ENCODE measurements at places on chromosomes 3 and 15. TPM values are rescaled to one million over a fixed set of nuclear protein-coding genes. Genes with fewer than 3 reads are reported as not detected.

FANCI gene
- total RNA-seq: 32.1 TPM

KCNAB1 gene
- not detected for total RNA-seq

ST6GAL1 gene
- 14.6 TPM for total RNA-seq

CLDN18 gene
- not detected for total RNA-seq

GOLGA6A gene
- total RNA-seq: 0.05 TPM

PIGBOS1 gene
- 16.0 TPM for total RNA-seq

DPPA2 gene
- not detected for total RNA-seq

DNA sequence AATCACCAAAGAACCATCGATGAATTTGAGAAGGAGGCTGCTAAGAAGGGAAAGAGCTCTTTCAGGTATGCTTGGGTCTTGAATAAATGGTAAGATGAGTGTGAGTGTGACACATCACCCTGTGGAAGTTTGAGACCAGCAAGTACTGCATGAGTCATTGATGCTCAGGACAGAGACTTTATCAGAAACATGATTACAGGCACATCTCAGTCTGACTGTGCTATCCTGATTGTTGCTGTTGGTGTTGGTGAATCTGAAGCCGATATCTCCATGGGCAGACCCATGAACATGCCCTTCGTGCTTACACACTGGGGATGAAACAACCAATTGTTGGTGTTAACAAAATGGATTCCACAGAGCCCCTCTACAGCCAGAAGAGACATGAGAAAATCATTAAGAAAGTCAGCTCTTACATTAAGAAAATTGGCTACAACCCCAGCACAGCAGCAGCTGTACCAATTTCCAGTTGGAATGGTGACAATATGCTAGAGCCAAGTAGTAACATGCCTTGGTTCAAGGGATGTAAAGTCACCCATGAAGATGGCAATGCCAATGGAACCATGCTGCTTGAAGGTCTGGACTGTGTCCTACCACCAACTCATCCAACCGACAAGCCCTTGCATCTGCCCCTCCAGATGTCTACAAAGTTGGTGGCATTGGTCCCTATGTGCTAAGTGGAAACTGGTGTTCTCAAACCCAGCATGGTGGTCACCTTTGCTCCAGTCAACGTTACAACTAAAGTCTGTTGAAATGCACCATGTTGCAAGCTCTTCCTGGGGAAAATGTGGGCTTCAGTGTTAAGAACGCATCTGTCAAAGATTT, 20.5 kb downstream of the TM4SF4 start:
- peak; percentile 63 for DNase-seq

DNA sequence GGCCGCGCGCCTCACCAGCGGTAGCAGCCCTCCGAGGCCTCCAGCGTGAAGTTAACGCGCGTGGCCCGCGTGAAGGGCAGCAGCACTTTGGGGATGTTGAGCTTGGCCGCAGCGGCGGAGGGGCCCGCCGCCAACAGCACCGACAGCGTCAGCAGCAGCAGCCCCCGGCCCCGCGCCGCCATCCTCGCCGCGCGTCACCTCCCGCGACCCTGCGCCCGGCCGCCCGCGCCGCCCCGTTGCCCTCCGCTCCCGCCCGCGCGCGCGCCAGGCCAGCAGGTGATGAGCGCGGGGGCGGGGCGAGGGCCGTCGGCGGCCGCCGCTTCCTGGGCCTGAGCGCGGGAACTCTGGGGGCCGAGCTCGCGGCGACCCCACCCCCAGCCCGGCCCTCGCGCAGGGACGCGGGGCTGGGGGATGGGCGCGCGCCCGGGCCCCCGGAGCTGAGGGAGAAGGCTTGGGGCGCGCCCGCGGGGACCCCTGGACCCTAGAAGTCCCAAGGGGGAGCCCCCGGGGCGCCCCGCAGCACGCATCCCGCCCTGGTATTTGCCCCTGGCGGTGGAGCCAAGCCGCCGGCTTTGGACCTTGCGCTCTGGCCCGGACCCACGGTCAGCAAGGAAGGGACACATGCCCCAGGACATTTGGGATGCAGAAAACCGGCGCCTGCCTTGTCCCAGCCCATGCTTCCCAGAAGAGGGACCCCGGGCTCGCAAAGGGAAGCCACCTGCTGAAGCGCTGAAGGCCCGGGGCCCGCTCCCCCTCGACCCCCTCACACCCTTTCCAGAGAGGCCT, at the start of gene NUP210:
TSS of gene NUP210 (minus strand) at position 278 of the 786 bp plus-strand sequence. CDS start at position 182, 96 bp downstream.
- no peak for DNase-seq

DNA sequence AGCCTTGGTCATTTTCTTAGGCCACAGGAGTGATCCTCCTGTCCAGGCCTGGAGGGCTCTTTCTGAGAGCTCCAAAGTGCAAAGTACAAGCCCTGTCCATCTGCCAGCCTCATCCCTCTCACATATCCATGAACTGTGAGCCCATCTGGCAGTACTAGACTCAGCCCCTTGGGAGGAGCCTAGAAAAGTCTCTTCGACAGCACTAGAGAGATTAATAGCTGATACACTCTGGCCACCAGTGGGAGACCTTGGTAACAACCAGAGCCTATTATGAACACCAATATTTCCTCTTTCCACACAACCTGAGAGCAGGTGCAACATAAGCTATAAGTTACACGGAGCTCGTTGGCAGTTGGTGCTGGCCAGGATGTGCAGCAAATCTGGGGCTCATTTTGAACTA, 59.5 kb upstream of the DCLK3 start:
- no peak for DNase-seq

- DNase-seq: peak; percentile 58
Measured at GRCh38 chr3:173709026-173709425, 311.5 kb downstream of the NLGN1 start.

DNA sequence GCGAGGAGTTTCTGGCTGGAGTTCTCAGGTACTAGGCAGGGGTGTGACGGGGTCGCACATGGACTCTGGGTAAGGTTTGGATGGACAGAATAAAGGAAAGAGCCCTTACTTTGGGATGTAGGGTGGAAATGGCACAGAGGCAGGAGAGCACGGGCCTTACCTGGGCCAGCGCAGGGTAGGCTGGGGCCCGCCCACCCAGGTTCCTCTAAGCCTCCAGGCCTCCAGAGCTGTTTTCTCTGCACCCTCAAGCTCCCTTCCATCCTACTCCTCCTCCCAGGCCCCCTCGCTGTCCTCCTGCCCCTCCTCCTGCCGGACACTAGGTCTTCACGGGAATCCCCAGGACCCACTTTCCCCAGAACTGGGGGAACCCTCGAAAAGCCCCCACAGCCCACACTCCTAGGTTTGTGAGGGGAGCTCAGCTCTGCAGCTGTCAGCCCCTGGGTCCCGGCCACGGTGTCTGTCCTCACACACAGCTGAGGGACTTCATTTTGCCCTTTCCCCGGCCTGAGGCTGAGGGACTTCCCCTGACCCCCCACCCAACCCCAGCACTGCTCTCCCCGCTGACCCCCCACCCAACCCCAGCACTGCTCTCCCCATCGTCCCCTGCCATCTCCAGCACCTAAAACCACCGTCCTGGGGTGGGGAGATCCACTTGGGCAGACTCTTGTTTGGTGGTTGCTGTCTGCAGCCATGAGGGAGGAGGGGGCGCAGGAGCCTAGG, 53.0 kb upstream of the PCSK6 start:
- DNase-seq: no peak

DNA sequence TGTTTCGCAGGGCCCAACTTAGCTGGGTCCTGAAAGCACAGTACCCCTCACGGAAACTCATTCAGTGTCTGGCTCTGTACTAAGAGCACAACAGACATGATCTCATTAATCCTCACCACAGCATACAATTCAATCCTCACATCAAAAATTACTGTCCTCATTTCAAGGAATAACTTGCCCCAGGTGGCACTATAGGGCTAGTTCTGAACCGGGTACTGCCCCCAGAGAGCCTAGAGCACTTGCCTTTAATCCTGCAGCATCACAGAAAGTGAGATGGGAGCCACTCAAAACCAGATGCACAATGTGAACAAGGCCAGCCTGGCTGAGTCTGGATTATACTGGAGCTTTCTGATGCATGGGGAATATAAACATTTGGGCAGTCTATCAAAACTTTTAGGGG, 122.6 kb downstream of the OSBPL10 start:
- peak; percentile 15 for DNase-seq

GRCh38 chr3:129740090-129740489, 133.6 kb upstream of the PLXND1 start:
- DNase-seq: no peak

DNA sequence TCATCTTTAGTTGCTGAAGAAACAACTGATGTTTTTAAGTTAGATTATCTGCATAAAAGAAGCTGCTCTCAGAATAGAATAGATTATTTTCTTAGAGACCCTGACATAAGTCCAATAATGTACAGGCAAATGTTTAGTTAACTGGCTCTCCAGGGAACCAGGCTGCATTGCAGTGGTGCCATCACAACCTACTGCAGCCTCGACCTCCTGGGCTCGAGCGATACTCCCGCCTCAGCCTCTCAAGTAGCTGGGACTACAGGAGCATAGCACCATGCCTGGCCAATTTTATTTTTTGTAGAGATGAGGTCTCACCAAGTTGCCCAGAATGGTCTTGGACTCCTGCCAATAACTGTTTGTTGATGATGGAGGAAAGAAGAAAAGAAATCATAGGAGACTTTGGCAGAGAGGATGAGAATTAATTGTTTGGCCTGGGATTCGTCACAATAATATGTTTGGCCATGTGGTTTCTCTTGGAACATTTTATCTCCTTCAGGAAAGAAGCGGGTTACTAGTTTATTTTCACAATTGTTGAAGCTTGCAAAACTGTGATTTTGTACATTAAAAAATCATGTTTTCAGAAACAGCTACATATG, 429.2 kb downstream of the CADM2 start:
- DNase-seq: no peak

- DNase-seq: peak; percentile 30
Measured at GRCh38 chr3:12990306-12990705, 82.9 kb downstream of the IQSEC1 start.

- DNase-seq: no peak
Measured at GRCh38 chr3:146889626-146890025, 284.5 kb upstream of the PLSCR5 start.

DNA sequence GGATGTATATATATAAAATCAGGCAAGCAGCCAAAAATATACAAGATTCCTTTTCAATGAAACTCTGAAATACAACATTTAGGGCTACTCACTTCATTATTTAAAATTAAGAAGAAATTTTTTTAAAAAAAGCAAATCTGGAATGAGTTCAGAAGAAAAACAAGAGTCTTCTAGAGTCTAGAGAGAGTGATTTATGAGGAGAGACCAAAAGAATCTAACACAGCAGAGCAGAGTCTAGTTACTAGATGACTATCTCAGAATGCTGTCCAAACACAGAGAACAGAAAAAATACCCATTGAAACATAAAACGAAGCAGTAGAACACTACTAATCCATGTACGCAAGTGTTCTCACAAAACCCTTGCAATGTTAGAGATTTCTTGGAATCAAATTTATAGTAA, 275.2 kb upstream of the CBLB start:
- no peak for DNase-seq

- DNase-seq: no peak
Measured at GRCh38 chr3:157045238-157045850, 114.6 kb downstream of the CCNL1 start.

DNA sequence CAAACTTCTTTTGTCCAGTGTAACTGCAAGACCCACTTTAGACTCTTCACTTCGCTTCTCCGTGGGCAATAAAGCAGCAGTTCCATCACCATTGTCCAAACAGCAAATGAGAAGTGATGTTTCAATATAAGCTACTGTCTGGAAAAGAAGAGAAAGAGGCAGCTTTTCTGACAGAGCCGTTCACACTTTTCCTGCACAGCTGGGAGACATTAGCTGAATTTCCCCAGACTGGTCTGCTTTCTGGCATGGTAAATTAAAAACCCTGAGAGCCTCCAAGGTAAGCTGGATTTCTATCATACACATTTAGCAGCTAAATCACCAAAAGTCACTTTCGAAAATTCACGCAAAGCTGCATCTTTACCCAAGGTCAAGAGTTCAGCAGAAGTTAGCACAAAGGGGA, 108.5 kb upstream of the CMC1 start:
- DNase-seq: no peak

DNA sequence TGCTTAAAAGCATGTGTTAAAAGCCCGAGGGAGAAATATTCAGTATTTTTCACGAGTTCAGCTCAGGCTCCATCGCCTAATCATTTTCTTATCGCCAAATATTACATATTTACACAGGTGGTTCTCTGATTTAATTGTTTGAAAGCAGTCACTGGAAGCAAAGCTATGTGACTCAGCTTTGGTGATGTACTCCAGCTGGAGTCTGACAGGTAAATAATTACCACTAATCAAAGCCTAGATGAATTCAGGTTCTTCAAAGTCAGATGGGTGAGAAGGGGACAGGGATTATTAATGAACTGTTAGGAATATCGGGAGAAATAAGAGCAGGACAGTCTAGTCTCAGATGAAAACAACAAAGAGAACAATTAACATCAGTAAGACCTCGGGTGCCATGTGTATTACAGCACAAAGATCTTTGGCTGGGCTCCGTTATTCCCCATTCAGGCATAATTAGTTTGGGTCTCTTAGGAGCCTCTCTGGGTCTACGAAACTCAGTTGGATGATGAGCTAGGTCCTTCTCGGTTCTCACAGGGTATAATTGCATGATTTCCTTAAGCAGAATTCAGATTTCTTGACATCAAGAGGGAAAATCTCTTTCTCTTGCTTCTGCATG, 331.7 kb upstream of the ADAMTS9 start:
- peak; percentile 55 for DNase-seq

DNA sequence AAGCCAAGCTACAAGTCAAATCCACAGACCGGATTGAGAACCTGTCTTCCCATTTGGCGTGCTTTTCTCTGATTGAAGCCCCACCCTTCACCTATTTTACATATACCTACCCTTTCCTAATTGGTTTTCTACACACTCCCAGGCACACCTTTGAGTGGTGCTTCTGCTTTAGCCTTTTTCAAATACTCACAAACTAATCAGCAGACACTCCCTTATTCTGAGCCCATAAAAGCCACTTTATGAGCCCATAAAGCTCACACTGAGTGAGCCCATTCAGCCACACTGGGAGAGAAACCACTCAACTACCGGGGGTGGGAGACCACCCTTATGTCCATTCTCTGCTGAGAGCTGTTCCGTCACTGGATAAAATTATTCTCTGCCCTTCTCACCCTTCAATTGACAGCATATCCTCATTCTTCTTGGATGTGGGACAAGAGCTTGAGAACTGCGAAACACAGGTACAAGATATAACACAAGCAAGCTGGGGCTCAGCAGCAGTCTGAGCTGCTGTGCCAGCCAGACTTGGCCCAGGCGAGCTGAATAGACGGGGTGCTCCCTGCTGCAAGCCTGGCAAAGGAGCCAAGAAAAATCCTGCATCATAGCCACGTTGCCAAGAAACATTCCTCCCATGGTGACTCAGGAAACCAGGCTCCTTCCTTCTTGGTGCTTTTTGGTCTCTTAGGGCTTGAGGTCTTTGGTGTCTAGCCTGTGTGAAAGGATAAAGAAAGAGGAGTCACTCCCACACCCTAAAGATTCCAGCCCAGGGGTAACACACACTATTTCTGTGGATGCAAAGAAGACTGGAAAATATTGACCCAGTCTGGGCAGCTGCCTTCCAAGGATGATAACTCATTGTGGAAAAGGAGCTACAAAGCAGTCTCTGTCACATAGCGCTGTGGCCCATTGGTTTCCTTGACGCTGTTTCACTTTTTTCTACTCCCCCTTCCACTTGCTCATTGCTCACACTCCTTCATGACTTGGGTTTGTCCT, 609.7 kb downstream of the MCTP2 start:
- DNase-seq: no peak

DNA sequence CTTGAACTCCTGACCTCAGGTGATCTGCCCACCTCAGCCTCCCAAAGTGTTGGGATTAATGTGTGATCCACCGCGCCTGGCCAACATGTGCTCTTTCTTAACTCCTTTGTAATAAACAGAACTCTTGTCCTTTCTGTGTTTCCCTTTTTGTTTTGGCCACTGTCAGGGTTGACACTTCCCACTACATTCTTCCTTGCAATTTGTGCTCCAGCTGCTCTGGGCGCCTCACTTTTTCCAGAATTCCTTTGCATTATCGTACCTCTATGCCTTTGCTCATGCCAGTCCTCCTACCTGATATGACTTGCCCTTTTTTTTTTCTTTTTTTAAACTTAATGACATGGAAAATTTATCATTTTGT, 38.8 kb upstream of the SMAD3 start:
- no peak for DNase-seq

Data from renal cortical epithelial cell (primary cell).